Hepatic stellate cell (primary cell): ENCODE measurements at places on chromosomes 3 and 15.
A peak's percentile ranks its signal among the peaks of the same experiment; 100 is the strongest.

- DNase-seq, result no peak
These were observed 32.7 kb downstream of the WDR76 start for GRCh38 chr15:43859546-43859945.

- DNase-seq, result no peak
These were observed 77.9 kb downstream of the APBA2 start for GRCh38 chr15:28963711-28964081.

- DNase-seq, result no peak
These were observed 47.4 kb downstream of the UACA start for GRCh38 chr15:70715840-70716485.

DNA sequence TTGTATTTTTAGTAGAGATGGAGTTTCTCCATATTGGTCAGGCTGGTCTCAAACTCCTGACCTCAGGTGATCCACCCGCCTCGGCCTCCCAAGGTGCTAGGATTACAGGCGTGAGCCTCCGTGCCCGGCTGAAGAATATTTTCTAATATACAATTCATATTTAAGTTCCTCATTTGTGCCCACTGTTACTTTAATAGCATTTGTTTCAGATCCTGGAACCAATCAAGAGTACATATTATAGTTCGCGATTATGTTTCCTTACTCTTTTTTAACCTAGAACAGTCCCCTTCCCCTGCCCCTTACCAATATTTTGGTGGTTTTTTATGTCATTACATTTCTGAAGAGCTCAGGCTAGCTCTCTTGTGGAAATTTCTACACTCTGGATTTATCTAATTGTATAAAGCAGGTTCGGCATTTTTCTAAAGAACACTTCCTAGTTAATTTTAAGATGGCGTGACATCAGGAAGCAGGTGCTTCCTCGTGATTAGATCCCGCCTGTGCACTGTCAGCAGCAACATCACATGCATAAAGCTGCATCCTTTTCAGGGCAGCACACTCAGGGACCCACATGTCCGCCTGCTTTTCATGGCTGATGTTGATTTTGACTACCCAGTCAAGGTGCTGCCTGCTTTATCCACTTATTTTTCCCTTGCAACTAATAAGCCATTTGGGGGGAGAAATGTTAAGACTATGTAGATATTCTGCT, 88.7 kb upstream of the EPHB3 start:
- no peak for DNase-seq

GRCh38 chr3:151707216-151707615, 26.5 kb upstream of the AADACL2 start:
- no peak for DNase-seq

DNA sequence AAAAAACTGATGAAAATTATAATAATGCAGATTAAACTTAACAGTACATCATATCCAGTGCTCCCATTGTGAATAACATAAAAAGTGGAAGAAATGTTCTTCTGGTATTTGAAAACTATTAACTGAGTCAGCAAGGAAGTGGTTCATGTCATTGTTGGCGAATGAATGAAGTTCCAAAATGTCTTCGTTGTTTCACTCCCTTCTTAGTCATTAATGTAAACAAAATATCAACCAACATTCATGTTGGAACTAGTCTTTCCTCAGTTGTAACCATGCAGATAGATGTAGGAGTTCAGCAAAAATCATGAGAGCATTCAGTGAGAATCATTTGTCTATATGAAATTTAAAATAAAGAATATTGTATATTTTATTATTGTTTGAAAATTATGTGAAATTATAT, 44.1 kb upstream of the ICE2 start:
- DNase-seq, result peak; percentile 14

- DNase-seq, result no peak
These were observed 34.1 kb downstream of the MUC20 start for GRCh38 chr3:195754906-195755305.

DNA sequence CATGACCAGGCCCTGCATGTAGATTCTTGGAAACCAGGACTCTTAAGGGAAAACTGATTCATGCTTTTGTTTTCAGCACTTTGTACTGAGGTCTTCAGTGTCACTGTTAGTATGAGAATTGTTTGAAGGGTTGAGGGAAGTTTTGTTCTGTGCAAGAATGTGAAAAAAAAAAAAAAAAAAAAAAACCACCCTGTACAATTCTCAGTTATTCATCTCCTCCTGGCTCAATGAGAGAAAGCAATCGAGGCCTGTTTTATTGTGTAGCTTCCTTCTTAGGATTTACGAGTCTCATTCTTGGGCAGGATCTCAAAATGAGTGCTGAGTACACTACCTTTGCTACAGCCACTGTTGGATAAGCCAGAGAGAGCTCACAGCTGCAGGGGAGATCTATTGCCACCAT, 469.5 kb downstream of the CNTN4 start:
- no peak for DNase-seq

DNA sequence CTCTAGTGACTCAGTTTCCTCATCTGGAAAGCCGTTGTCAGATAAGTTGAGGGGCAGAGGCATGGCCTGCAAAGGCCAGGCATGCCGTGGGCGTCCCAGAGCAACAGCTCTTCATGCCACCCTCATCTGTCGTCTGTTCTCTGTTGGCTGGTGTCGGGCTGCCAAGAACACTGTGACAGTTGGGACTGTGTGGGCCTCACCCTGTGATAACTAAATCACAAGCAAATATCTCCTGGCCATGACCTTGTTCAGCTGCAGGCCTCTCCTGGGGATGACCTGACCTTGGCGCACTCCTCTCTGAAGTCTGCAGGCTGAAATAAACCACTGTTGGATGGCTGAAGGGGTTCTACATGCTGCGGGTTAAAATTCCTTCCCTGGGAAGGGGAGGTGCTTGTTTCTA, 145.9 kb downstream of the SHQ1 start:
- DNase-seq, result no peak

DNA sequence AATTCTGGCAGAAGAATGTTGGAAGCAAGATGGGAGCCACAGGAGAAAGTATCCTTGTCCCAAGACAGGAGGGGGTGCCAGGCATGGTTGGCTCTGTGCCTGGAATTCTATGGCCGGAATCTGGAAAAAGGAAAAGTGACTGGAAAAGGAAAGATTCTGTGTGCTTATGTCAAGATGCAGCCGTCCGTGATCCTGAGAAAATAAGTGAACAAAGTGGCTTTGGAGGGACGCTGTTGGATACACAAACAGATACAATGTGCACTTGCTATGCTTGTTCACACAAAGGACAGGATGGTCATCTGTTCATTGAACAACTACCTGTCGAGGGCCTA, 28.5 kb upstream of the MUC20 start:
- no peak for DNase-seq
